Activated naive CD4-positive, alpha-beta T cell (primary cell): ENCODE measurements at places on chromosomes 2 and 18.

DNA sequence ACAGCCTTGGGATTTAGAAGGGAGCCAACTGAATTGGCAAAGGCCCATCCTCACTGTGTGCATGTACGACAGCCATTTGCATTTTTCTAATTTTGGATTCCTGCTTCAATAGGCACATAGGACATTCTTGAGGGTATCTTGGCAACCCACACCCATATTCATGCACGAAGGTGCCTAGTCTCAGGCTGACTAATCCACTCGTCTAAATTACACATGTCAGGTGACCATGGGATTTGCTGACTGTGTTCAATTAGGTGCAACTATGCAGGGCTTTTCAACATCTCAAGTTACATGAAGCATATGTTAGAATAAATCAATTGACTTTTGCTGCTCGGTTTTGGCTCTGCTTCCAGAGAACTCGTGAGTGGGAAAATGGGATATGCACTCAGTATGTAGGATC is 249.7 kb downstream of the SP3 start:
- DNase-seq, result no peak

GRCh38 chr2:21118302-21118920 is 5.4 kb upstream of the TDRD15 start:
- no peak for DNase-seq

DNA sequence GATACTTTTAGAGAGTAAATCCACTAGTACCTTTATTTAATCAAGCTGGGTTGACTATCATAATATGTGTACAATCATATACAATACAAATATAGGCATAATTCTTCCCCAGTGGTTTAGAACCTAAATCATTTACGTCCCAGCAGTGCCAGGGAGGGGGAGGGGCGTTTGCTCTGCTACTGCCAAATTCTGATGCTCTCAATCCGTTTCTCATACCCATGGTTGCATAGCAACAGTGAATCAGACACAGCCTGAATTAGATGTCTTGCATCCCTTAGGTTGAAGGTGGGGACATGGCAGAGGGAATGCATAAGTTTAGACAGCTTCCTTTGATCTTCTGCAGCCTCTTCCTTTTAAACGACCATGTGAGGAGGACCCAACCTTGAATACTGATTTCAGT is 135.4 kb downstream of the ABCA12 start:
- no peak for DNase-seq

- DNase-seq, result no peak
Measured at GRCh38 chr2:95353055-95353575, 49.4 kb upstream of the FAHD2A start.

GRCh38 chr18:39966275-39966674 is 1988.8 kb upstream of the PIK3C3 start:
- no peak for DNase-seq

GRCh38 chr2:9738535-9739496 is 104.5 kb upstream of the TAF1B start:
- no peak for DNase-seq

DNA sequence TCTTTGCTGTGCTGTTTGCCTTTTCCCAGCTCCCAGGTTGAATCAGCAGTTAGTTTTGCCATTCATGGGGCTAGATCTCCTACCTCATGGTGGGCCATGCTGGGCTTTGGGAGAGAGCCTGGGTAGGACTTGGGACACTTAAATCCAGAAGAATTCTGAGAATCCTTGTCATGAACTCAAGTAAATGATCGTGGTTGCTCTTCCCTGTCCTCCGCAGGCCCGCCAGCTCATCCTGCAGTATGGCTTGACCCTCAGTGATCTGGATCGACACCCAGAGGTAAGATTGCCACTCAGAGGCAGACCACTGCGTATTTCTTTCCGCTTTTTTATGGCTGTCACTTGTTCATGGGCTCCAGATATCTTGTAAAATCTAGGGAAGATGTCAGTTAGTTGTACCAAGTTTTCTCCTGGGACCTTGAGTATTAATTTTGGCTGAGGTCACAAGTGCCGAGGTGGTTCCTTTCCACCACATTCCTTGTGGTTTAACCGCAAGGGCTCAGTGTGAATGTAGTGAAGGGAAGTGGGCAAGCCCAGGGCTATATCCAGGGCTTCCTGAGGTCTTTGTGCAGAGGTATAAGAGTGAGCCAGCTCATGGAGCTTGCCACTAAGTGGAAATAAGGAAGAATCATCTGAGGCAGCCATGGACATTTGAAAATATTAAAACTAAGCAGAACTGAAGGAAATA is 37.7 kb downstream of the RPIA start:
- no peak for DNase-seq

DNA sequence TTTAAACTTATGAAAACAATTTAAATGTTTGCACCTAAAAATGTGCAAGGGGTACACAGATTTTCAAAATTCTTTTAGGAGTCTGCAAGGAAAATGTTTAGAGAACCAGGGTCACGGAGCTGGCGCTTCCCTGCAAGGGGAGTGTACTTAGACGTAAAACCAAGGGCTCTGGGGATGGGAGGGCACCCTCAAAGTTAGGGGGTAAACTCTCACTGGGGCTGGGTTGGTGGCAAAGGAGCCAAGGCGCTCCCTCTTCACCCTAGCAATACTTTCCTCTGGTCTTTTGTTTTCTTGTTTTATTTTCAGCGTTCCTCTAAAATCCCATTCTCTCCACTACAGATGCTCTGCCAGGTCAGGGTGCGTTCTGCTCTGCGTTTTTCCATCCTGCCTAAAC is 20.0 kb downstream of the TMEM247 start:
- DNase-seq, result no peak

DNA sequence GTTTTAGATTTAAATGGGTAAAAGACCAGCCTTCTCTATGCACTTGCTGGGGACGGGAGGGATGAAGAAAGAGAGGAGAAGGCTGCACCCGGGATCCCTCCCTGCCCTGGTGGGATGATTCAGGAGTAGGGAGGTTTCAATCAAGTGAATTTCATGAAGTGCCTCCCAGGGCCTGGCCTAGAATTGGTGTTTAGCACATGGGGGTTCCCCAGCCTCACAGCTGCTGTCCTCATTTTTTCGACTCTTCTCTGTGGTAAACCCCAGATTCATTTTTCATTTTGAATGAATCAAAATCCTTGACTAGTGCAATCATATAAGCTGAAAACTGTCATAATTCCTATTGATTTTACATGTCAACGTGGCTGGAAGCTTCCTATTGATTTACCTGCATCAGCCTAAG is 81.1 kb downstream of the LPIN1 start:
- no peak for DNase-seq

DNA sequence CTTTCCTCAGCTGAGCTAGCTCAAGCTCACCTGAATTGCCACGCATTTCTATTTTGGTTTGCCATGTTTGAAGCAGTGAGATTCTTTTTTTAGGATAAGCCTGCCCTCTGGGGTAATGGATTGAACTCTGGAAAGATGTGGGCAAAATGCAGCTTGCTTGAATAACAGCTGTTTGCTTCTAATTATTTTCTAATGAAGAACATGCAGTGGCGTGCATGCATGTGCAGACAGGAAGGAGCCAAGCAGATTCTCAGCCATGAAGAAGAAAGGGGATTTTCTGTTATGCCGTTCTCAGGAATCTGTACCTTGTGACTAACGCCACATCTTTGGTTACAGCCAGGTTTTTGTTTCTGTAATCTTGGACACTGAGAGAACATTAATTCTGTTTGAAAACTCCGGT is 171.2 kb downstream of the ANTXR1 start:
- no peak for DNase-seq

DNA sequence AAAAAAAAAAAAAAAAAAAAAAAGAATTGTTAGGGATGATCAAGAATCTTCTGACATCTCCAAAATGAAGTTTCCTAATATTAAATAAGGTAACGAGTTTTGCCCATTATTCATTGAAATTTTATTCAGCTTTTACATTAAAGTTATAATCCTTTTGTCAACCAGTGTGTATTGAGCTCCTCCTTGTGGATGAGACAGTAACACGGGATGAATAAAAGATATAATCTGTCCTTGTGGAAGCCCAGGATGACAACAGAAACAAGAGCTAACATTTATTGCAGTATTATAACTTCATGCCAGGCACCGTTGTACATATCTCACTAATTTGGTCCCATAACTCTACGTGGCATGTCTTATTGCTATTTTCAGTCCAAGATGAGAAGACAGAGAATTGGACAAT is 33.4 kb upstream of the SERPINB7 start:
- DNase-seq, result no peak

- no peak for DNase-seq
Measured at GRCh38 chr2:224927011-224927410, 115.3 kb downstream of the DOCK10 start.
